Peyer's patch (tissue), 4 donors: ENCODE measurements at places on chromosomes 12 and 14.

DNA sequence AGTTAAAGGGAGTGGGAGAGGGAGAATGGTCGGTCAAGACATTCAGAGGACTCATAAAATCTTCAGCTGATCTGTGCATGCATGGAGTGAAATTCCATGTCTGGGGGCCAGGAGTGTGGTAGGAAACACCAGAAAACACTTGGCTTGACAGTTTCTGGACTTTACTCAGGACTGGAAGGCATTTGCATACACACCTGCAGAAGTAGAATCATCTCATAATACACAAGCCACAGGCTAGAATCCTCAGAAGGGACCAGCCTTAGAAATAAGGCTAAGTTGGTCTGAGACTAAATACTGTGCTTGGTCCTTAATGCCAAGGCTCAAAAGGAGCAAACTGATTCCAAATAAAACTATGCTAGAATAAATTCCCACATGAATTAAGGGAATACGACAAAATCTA is 328.1 kb upstream of the KITLG start:
- no peaks in the 10 kb centered on the region for H3K4me1 ChIP-seq
- no peaks in the 10 kb centered on the region for H3K36me3 ChIP-seq
- no peaks in the 10 kb centered on the region for H3K27me3 ChIP-seq
- no peak overlapping the region for H3K4me3 ChIP-seq
- no peak for DNase-seq

DNA sequence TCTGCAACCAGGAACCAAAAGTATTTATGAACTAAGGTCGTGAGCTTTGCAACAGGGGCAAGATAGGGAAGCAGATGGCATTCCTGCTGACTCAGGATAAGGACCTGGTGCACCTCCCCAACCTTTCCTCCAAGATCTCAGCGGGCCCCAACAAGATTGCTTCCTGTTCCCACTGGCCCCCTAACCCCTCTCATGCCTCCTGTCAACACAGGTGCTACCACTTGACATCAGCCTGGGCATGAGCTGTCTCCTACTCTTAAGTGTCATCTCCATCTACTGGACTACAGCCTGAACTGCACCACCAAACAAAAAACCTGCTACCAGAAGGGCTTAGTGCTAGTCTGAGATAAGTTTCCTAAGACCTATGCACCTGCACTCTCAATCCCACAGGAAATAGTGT is 32.7 kb downstream of the MED6 start:
- DNase-seq: no peak
- H3K27ac ChIP-seq: no peak overlapping the region
- H3K27me3 ChIP-seq: no peaks in the 10 kb centered on the region
- H3K36me3 ChIP-seq: peaks cover 34% of the 10 kb centered on the region
- H3K4me1 ChIP-seq: no peaks in the 10 kb centered on the region

- no peaks in the 10 kb centered on the region for H3K4me1 ChIP-seq
- no peak for DNase-seq
- H3K27me3 ChIP-seq: no peaks in the 10 kb centered on the region
- H3K27ac ChIP-seq: no peak overlapping the region
- H3K36me3 ChIP-seq: no peaks in the 10 kb centered on the region
- H3K4me3 ChIP-seq: no peak overlapping the region
These were observed 163.4 kb downstream of the GARIN6 start for GRCh38 chr12:99810718-99811593.

DNA sequence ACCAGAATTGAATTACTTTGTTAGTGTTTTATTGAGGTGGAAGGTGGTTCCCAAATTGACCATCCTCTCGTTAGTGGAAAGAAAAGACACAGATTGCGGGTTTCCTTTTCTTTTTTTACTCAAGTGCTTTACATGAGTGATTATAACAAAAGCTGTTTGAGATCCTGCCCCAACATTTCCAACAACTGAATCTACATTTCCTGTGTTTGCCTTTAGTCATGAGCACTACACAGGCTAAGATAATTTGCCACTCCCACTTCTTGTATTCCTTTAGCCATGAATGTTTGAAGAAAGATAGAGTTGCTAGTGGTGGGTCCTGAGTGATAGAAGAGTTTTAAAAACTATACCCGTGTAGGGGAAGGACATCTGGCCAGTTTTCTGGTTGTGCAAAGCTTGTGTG is 16.0 kb downstream of the RERGL start:
- no peak overlapping the region for H3K27ac ChIP-seq
- no peaks in the 10 kb centered on the region for H3K27me3 ChIP-seq
- H3K4me3 ChIP-seq: no peak overlapping the region
- no peaks in the 10 kb centered on the region for H3K4me1 ChIP-seq
- no peak for DNase-seq
- no peaks in the 10 kb centered on the region for H3K36me3 ChIP-seq

DNA sequence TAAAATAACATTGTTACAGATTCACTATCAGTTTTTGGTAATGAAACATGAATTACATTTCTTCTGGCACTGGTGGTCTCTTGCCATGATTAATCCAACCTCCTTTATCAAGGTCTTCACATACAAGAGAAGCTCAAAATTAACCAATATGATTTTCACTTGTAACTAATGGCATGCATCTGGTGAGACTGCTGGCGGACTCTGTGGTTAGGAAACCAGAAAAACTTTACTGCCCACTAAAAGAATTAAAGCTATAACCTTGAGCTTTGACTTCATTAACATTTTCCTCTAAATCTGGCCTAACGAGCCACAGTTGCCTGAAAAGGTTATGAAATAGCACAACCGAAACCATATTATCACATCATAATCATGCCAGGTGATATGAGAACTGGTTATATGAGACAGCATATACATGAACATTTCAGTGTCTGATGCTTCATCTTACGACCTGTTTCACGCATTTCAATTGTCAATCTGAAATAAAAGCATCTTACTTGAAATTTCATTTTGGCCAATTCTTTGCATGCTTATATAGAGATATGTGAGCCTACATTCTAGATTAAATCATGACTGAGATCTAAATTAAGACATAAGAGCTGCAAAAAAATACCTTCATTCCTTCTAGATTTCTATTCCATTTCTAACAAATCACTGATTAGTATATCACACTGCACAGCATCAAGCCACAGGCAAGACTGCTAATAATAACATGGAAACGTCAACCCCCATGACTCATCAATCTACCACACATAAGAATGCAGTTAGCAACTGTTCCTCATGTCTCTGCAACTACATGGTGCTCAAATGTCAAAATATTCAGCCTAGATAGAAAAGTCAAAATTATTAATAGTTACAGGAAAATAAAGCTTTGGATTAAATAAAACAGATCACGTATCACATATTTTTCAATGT is 89.3 kb downstream of the OSBPL8 start:
- H3K4me1 ChIP-seq: no peaks in the 10 kb centered on the region
- H3K36me3 ChIP-seq: no peaks in the 10 kb centered on the region
- H3K27me3 ChIP-seq: no peaks in the 10 kb centered on the region
- no peak for DNase-seq
- H3K27ac ChIP-seq: no peak overlapping the region
- no peak overlapping the region for H3K4me3 ChIP-seq

- H3K27ac ChIP-seq: no peak overlapping the region
- H3K27me3 ChIP-seq: no peaks in the 10 kb centered on the region
- H3K36me3 ChIP-seq: no peaks in the 10 kb centered on the region
- no peaks in the 10 kb centered on the region for H3K4me1 ChIP-seq
- no peak overlapping the region for H3K4me3 ChIP-seq
These were observed 8.5 kb upstream of the SOCS2 start for GRCh38 chr12:93563807-93564538.

DNA sequence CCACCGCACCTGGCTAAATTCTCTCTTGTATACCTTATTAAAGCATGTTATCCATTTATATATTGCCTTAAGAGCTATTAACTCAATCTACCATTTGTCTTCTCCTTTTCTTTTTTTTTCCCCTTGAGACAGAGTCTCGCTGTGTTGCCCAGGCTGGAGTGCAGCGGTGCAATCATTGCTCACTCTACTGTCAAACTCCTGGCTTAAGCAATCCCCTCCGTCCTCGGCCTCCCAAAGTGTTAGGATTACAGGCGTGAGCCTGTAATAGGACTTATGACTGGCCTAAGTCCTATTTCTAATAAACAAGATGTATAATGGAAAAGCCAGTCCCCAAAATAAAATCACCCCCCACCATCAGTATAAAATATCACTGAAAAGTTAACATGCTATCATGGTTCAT is 14.4 kb downstream of the SNX6 start:
- no peaks in the 10 kb centered on the region for H3K4me1 ChIP-seq
- no peaks in the 10 kb centered on the region for H3K27me3 ChIP-seq
- H3K4me3 ChIP-seq: no peak overlapping the region
- no peak overlapping the region for H3K27ac ChIP-seq
- peaks cover 26% of the 10 kb centered on the region for H3K36me3 ChIP-seq
- DNase-seq: no peak

GRCh38 chr14:36880276-36880675 is 218.6 kb downstream of the PAX9 start:
- no peaks in the 10 kb centered on the region for H3K36me3 ChIP-seq
- H3K4me3 ChIP-seq: no peak overlapping the region
- no peaks in the 10 kb centered on the region for H3K27me3 ChIP-seq
- no peaks in the 10 kb centered on the region for H3K4me1 ChIP-seq
- no peak for DNase-seq
- no peak overlapping the region for H3K27ac ChIP-seq
